CD8-positive, alpha-beta memory T cell (primary cell): ENCODE measurements at places on chromosomes 6 and 20.

- DNase-seq: no peak
- no peaks in the 10 kb centered on the region for H3K36me3 ChIP-seq
- H3K27ac ChIP-seq: no peak overlapping the region
- H3K27me3 ChIP-seq: no peaks in the 10 kb centered on the region
- no peak overlapping the region for H3K4me3 ChIP-seq
Measured at GRCh38 chr20:24747881-24748595, 201.0 kb upstream of the CST7 start.

DNA sequence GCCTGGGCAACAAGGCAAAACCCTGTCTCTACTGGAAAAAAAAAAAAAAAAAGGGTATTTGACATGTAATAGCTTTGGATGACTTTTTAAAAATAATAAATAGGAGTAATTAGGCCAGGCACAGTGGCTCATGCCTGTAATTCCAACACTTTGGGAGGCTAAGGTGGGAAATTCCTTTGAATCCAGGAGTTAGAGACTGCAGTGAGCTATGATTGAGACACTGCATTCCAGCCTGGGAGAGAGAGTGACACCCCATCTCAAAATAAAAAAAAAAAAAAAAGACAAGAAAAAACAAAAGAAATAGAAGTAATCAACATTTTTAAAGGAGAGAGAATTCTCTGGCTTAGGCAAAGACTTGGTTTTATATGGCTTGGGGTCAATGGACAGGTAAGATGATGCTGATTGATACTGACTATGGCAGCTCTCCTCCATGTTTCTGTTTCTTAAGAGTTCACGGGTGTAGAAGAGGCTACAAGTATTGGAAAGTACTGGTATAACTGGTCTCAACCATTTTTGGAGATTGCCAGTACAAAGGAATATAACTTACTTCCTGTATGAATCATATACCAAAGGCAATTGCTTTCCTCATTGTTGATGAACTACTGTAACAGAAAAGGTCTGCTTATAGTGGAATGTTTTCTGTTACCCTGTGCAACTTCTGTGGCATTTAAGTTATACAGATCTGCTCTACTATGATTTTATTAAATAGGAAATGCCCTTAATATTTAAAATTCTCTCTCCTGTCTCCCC is 10.1 kb downstream of the MAP3K5 start:
- peaks cover 61% of the 10 kb centered on the region for H3K4me1 ChIP-seq
- no peak overlapping the region for H3K27ac ChIP-seq
- no peak overlapping the region for H3K4me3 ChIP-seq
- H3K27me3 ChIP-seq: no peaks in the 10 kb centered on the region
- DNase-seq: no peak

DNA sequence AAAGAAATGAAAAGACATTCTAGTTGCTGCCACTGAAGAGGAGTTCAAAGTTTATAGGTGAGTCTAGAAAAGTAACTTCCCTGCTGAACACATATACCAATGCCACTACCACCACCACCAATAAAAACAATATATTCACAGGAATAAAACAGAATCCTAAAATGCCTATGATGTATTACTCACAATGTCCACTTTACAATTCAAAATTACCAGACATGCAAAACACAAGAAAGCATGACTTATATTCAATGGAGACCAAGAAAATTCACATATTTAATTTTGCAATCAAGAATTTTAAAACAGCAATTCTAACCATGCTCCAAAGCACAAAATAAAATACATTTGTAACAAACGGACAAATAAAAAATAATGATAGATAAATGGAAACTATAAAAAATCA is 385.3 kb upstream of the RUNX2 start:
- H3K27me3 ChIP-seq: no peaks in the 10 kb centered on the region
- H3K36me3 ChIP-seq: no peaks in the 10 kb centered on the region
- H3K4me3 ChIP-seq: no peak overlapping the region
- H3K4me1 ChIP-seq: no peaks in the 10 kb centered on the region

GRCh38 chr20:64176971-64177370 is 12.7 kb downstream of the MYT1 start:
- H3K27me3 ChIP-seq: peaks cover 4% of the 10 kb centered on the region
- H3K36me3 ChIP-seq: no peaks in the 10 kb centered on the region
- H3K4me1 ChIP-seq: no peaks in the 10 kb centered on the region
- no peak for DNase-seq
- no peak overlapping the region for H3K4me3 ChIP-seq
- H3K27ac ChIP-seq: no peak overlapping the region

- peaks cover 7% of the 10 kb centered on the region for H3K4me1 ChIP-seq
- H3K36me3 ChIP-seq: no peaks in the 10 kb centered on the region
- no peak overlapping the region for H3K27ac ChIP-seq
- no peak overlapping the region for H3K4me3 ChIP-seq
- H3K27me3 ChIP-seq: no peaks in the 10 kb centered on the region
- DNase-seq: no peak
Measured at GRCh38 chr6:149891259-149891658, 6.7 kb downstream of the RAET1E start.

DNA sequence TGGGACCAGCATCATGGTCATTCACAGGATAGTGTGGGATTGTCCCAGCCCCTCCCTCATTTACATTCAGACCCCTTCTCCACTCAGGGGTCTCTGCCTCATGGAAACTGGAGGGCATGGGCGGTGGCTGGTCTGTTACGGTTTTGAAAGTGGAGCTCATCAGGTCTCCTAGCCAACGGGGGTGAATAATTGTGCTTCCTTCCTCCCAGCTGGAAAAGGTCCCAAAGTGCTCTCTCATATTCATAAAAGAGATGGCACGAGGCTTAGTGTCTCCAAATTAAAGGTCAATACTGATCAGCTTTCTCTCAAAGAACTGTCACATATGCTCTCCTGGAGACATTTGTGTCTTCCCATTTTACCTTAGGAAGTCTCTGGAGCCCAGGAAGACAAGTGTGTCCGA is 19.9 kb downstream of the JARID2 start:
- H3K27ac ChIP-seq: peak overlapping the region; percentile 45
- H3K4me3 ChIP-seq: no peak overlapping the region
- no peaks in the 10 kb centered on the region for H3K27me3 ChIP-seq
- no peak for DNase-seq
- H3K36me3 ChIP-seq: no peaks in the 10 kb centered on the region
- peaks cover 61% of the 10 kb centered on the region for H3K4me1 ChIP-seq

GRCh38 chr6:43636308-43636659 is 644 bp downstream of the MAD2L1BP start:
- peaks cover 30% of the 10 kb centered on the region for H3K4me1 ChIP-seq
- H3K27me3 ChIP-seq: no peaks in the 10 kb centered on the region
- H3K4me3 ChIP-seq: peak overlapping the region; percentile 94
- H3K36me3 ChIP-seq: peaks cover 19% of the 10 kb centered on the region
- H3K27ac ChIP-seq: peak overlapping the region; percentile 87

GRCh38 chr20:24589815-24590177 is 120.4 kb downstream of the SYNDIG1 start:
- DNase-seq: no peak
- no peaks in the 10 kb centered on the region for H3K4me1 ChIP-seq
- no peaks in the 10 kb centered on the region for H3K36me3 ChIP-seq
- no peaks in the 10 kb centered on the region for H3K27me3 ChIP-seq

DNA sequence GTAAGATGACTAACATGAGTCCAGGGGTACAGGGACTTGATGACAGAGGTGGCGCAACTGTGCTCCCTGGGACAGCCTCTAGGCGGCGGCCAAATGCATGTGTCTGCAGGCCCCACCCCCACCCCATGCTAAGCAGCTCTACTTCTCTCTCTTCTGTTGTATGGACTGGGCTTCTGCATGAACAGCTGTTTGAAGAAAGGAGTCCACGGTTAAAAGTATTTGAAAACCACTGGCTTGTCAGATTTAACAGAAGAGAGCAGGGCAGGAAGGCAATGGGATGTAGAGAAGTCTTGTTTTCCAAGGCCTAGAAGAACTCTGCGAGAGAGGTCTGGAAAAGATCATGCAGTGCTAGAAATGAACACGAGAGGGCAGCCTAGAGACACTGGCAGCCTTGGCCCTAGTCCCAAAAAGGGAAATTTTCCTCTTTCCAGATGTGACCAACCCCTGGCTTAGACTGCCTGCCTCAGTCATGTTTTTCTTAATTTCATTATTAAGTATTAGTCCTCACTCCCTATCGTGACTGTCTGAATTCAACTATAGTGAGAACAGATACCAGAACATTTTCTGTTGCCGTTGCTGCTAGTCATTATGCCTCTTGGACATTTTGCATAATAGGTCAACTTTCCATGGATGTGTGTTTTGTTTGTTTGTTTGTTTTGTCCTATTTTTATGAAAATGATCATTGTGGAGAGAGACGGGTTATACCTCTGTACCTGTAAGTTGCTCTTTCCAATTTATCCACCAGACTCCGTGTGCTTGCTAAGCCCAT is 265.0 kb downstream of the ADGRG6 start:
- H3K4me3 ChIP-seq: no peak overlapping the region
- DNase-seq: no peak
- H3K4me1 ChIP-seq: peaks cover 53% of the 10 kb centered on the region
- H3K27me3 ChIP-seq: no peaks in the 10 kb centered on the region

- no peaks in the 10 kb centered on the region for H3K27me3 ChIP-seq
- H3K4me1 ChIP-seq: peaks cover 30% of the 10 kb centered on the region
- no peak for DNase-seq
- H3K4me3 ChIP-seq: no peak overlapping the region
Measured at GRCh38 chr6:149473080-149474052, 11.4 kb downstream of the ZC3H12D start.

DNA sequence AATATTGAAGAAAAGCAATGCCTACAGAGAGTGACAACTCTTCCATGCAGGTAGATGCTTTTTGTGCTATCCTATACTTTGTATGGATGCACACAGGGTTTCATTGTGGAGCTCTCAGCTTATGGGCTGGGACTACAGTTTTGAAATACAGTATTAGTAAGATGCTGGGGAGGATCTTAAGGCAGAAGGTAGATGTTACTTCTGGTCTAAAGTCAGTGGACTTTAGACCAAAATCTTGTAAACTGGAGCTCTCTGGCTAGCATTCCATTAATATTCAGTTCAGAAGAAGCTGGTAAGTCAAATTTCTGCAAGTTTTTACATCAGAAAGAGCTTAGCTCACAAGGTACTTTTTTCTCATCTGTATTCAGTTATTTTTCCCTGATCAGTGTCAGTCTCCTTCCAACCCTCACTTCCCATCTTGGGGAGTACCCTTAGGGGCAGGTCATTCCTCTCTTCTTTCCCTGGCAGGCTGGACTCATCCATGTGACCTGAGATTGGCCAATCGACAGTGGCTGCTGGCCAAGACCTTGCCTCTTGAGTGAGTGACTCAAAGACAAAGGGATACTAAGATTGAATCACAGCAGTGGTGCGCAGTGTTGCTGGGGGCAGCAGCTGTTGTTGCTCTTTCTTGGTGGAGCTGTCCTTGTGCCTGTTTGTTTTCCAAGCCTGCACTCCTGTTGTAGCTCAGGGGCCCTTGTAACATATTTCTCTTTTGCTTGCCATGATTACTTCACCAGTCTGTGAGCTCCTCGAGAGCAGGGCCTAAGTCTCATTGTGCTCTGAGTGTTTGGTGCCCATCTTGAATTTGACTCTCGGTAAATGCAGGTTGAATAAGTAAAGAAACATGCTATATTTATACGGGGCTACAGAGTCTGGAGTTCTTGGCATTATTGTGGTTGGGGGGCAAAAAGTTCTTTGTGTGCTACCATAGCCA is 2.8 kb upstream of the PHF20 start:
- no peaks in the 10 kb centered on the region for H3K36me3 ChIP-seq
- DNase-seq: peak; percentile 17
- H3K27me3 ChIP-seq: no peaks in the 10 kb centered on the region
- H3K27ac ChIP-seq: peak overlapping the region; percentile 75
- H3K4me1 ChIP-seq: peaks cover 84% of the 10 kb centered on the region

- no peaks in the 10 kb centered on the region for H3K36me3 ChIP-seq
- no peak overlapping the region for H3K27ac ChIP-seq
- H3K4me1 ChIP-seq: no peaks in the 10 kb centered on the region
- H3K4me3 ChIP-seq: no peak overlapping the region
Measured at GRCh38 chr6:168184701-168185100, 105.7 kb upstream of the FRMD1 start.

- H3K4me1 ChIP-seq: no peaks in the 10 kb centered on the region
- H3K36me3 ChIP-seq: peaks cover 5% of the 10 kb centered on the region
- no peaks in the 10 kb centered on the region for H3K27me3 ChIP-seq
- DNase-seq: no peak
Measured at GRCh38 chr6:111418971-111419693, 63.9 kb downstream of the REV3L start.

DNA sequence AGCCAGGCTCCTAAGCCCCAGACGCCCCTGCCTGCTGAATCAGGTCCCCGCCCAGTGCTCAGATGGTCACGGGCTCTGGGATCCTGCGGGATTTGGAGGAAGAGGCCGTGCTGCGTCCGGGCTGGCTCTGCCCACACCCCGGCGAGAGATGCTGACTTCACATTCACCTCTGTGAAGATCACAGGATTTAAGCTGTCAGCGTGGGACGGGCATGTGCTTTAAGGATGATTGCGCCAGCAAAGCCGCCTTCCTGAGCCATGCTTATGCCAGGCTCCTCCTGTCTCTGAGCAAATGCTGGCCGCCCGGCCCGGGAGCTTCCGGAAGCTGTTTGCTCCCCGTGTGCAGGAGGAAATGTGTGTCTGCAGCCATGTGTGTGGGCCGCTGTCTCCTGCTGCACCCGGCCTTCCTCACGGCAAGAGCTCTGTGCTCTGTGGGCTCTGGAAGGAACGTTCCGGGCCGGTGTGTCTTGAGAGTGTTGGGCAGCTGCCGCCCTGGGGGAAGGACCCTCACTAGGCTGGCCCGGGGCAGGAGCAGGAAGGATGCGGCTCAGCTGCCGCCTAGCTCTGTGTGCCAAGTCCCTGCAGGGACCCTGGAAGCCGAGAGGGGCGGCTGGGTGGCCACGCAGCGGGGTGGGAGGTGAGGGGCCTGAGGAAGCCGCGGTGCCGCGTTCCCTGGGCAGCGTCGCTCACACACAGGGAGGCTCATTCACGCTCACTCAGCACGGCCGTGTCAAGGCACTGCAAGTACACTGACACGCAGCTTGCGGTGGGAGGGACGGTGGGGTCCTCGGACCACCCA is 19.0 kb upstream of the BHLHE23 start:
- no peak overlapping the region for H3K27ac ChIP-seq
- no peaks in the 10 kb centered on the region for H3K36me3 ChIP-seq
- peaks cover 3% of the 10 kb centered on the region for H3K4me1 ChIP-seq
- no peak for DNase-seq
- no peak overlapping the region for H3K4me3 ChIP-seq

GRCh38 chr6:45493761-45494160 is 116.0 kb upstream of the SUPT3H start:
- H3K27ac ChIP-seq: no peak overlapping the region
- H3K36me3 ChIP-seq: no peaks in the 10 kb centered on the region
- no peak overlapping the region for H3K4me3 ChIP-seq
- no peak for DNase-seq
- H3K4me1 ChIP-seq: peaks cover 51% of the 10 kb centered on the region

DNA sequence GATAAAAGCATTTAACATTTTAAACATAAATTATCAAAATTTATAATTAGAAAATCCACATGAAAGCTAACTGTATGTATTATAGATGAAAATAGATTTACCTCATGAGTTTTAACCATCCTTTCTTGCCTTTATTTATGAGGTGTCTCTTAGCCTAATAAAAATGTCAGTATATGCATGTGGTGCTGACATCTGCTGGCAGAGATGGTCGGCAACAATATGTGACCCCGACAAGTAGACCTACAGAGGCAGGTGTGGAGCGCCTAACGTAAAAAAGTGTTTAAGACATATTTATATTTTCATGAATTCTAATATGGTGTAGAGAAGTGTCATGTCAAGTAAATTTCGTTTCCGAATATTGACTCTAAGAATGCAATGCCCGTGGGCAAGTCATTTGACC is 149.0 kb upstream of the FUT9 start:
- DNase-seq: no peak
- H3K27ac ChIP-seq: no peak overlapping the region
- no peak overlapping the region for H3K4me3 ChIP-seq
- no peaks in the 10 kb centered on the region for H3K27me3 ChIP-seq
- H3K36me3 ChIP-seq: no peaks in the 10 kb centered on the region
